Psoas muscle (tissue), 8 donors: ENCODE measurements at places on chromosomes 5 and 9. TPM values are rescaled to one million over a fixed set of nuclear protein-coding genes. Genes with fewer than 3 reads are reported as not detected.

The PTGES gene
- 0.61 TPM for total RNA-seq

The GTF3C5 gene
- total RNA-seq = 45.8 TPM

GRCh38 chr5:9112520-9113291 is 433.2 kb downstream of the SEMA5A start:
- no peak for DNase-seq

GRCh38 chr5:10690460-10691440 is 70.3 kb downstream of the DAP start:
- DNase-seq = no peak

DNA sequence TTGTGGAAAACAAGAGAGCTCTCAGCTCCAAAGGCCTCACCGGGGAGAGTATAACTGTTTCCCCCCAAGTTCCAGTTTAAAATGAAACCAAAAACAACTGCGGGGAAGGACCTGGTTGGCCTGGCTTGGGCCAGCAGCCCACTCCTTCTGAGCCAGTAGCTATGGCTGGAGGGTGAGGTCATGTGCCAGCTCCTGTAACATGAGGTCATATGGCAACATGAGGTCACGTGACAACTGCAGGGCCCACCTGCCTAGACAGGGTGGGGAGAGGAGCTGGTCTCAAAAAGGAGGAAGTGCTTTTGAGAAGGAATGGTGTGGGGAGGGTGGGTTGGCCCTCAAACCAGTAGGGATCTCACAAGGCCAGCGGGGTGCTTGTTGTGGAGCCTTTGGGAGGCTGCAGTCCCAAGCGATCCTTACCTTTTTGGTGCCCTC is 29.3 kb upstream of the CRB2 start:
- DNase-seq = no peak
